ENCODE measurements at places on chromosomes 12 and 14.

DNA sequence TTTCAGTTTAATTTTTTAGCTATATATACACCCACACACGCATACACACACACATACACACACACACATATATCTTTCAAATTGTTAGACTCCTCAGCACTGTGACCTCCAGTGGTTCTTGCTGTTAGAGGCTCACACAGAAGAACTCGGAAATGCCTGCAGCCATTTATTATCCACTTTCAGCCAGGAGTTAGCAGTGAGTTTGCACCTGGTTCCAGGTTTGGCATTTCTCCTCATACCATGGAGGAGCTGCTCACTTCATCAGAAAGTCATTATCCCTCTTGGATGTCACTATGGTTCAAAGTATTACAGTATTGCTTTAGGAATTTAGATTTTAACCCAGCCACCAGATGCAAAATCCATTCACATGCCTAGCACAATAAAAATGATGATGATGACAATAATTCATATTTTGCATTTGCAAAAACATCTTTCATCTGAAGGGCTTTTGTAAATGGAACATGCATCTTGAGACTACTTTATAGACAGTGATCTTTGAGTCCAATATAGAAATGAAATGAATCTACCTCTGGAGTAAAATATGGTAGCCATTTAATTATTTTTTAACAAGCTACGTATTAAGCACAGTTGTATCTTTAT, 42.3 kb downstream of the NPAS3 start:
- no peak for DNase-seq

DNA sequence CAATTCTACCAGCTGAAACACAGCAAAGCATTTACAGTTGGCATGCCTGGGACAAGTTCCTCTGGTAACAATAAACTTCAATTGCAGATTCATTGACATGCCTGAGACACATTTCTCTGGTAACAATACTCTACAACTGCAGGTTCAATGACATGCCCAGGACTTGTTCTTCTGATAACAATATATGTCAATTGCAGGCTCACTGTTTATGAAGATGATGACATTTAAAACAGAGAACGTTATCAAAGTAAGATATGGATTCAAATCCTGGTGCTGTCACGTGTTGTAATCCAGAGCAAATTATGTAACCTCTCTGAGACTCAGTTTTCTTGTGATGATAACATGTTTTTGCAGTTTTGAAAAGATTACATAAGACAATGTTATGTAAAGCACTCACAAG, 20.5 kb downstream of the KITLG start:
- DNase-seq = no peak

DNA sequence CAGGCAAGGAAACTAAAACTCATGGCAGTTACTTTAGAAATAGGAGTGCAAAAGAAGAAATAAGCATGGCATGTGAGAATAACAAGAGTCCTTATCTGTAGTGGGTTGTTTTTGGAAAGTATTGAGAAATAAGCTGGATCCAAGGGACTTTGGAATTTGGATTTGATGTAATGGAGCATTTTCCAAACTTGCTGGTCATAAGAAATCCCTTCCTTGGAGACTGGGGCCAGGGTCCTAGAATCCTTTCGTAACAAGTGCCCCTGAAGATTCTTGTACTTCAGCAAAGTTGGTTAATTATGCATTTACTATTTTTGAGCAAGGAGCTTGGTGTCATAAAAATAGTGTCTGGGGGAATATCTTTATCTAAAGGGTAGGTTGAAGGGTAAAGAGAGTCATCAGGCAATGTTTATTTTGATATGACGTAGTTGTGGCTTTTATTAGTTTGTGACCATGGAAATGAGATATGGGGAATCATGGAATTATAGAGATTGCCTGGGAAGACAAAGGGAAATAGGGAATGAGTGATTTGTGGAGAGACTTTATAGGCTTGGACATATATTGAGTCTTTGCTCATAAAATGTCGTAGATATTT, 53.9 kb downstream of the WNK1 start:
- DNase-seq = peak; percentile 29

DNA sequence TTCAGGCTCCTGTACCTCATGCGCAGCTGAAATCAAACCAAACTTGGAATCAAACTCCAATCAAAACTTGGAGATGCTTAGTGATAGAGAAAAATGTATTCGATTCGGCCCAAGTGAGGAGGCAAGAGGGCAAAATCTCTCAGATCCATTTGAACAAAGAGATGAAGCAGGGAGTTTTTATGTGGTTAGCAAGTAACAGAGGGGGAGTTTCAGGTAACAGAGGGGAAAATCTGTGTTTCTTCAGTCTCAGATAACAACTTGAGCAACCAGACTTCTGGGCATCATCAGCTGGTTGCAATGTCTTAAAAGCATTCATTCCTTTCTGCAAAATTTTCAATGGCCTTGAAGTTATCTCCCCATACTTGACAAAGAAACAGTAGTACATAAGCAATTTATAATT, 245.1 kb upstream of the AVPR1A start:
- DNase-seq = no peak

DNA sequence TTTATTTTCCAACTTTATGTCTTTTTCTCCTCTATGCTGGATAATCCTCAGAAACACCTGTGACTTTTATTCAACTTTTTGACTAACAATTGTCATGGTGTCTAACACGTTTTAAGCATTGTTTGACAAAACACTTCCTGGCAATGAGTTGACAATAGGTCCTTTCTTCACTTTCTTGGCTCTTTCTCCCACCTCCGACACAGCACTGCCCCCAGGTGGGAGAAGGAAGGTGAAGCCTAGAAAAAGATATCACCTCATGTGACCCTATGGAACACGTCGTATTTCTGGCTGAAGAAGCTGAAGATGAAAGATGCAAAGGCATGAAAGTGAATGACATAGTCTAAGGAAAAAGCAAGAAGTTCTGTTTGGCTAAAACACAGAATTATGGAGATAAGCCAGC, 430.0 kb downstream of the ETNK1 start:
- no peak for DNase-seq

DNA sequence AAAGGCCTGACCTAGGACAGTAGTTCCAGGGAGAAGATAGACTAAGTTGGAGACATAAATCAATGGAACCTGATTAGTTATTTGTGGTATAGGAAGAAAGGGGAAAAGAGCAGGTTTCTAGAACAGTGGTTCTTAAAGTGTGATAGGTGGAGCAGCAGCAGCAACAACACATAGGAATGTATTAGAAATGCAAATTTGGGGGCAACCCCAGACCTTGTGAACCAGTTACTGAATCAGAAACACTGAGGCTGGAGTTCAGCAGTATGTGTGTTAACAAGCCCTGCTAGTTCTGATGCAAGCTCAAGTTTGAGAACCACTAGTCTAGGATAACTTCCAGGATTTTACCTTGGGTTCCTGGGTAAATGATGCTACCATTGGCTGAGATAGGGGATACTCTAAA, 308.7 kb downstream of the EMP1 start:
- no peak for DNase-seq

DNA sequence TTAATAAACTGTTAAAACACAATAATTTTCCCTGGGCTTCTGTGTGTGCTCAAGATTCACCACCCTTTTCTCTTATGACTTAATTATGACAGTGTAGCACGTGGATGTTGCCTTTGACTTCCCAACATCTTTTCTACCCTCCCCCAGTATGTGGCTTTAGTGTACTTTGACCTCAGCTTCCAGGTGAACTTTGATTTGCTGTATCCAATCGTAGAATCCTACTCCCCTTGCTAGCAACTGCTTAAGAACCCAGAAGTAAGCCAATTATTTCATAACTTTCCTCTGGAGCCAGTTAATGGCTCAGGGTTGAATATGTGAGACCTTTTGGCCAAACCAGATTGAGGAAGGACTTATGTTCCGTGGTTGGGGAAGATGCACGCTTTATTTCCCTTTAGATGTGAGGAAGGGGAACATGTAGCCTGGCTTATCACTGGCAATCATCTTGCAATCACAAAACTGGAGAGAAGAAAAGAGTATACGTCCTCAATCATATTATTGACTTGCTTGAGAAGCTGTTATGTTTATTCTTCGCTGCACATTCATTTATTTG, 259.6 kb upstream of the ATP2B1 start:
- no peak for DNase-seq

- no peak for DNase-seq
Measured at GRCh38 chr12:65126482-65126881, 5.4 kb upstream of the WIF1 start.

GRCh38 chr14:92644171-92644969, 104.1 kb downstream of the LGMN start:
- DNase-seq = peak; percentile 47

GRCh38 chr12:28824193-28824846, 324.8 kb upstream of the FAR2 start:
- no peak for DNase-seq

DNA sequence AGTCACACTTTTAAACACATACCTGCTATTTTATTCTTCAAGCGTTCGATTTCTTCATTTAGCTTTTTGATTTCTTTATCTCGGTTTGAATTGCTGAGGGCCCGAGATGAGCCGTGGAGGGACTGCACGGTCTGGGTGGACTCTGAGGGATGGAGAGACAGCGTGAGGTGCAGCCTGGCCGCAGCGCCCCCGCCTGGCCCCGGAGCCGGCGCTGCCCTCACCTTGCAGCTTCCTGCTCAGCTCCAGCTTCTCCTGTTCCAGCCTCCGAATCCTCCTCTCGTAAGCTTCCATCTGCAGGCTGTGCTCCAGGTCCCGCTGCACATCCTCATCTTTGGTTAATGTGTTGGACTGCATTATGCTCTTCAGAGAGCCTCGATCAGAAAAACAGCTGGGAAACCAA, 53.2 kb downstream of the AMN start:
- no peak for DNase-seq

DNA sequence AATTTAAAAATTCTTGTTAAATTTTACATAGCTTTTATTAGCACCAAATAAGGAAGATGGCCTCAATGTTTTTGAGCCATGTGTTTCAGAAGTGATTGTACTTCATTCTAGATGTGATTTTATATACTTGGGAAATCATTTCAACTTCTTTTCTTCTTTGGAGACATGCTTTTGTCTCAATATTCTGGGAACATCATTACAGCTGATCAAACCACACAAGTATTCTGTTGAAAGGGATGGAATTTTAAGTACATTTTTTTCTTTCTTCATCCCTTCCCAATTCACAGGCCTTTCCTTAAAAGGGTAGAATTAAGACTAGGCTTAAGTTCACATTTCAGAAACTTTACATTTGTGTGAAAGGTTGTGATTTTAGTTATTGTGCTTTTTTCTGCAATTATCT, 66.4 kb downstream of the PAPOLA start:
- DNase-seq = peak; percentile 31

- no peak for DNase-seq
Measured at GRCh38 chr12:112380663-112381405, 1.4 kb downstream of the HECTD4 start.

DNA sequence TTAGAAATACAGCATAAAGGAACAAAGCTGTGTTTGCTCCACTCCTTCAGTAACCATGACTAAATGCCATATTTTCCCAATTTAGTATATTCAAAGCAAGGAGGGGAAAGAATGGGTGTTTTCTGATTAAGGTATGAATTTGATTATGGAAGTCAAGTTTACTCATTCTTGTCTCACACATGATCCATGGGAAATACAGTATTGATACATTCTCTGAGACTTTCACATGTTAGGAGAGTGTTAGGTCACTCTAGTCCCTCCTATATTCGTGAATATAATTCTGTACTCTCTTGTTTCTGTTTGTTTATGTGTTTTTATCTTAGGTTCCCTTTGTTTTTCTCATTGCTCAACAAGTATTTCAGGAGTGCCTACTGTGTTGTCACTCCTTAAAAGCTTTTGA, 42.4 kb downstream of the TTLL5 start:
- no peak for DNase-seq
